NCI-H510A (cell line): ENCODE measurements at places on chromosomes 7 and 10.

DNA sequence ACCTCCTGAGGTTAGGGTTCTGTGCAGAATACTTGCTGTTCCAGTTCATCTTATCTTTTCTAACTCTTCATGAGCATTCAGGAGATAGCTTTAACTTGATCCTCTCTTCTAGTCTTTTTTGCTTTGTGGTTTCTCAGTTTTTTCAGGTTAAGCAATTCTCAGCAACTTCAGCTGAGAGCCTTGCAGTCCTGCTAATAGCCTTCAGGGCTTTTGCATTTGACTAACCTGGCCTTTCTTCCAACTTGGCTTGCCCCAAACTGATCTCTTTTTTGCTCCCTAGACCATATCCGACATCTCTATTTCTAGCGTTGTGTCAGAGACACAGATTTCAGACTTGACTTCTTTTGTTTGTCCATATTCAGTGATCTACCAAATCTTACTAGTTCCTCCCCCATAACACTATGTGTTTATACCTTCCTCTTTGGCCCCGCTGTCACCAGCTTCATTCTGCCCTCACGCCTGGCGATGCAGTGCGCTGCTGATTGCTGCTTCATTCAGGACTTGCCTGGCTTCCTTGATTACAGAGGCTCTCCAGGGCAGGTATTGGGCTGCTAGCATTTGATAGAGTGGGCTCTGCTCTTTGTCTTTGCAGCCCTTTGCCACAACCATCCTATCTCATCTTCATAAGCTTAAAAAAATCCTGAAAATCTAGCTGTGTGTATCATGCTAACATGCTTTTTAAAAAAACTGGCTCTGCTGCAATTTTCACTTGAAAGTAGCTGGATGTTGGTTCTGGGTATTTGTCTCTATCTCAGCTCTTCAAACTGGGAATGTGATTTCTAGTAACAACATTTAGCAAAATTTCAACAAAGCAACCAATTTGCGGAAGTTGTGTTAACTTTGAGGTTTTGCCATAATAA lies 9.6 kb downstream of the CUL1 start:
- no peak for DNase-seq

GRCh38 chr10:88794731-88795130 lies 7.8 kb upstream of the LIPM start:
- no peak for DNase-seq

- no peak for DNase-seq
These were observed 6.7 kb upstream of the COA1 start for GRCh38 chr7:43735802-43736603.

DNA sequence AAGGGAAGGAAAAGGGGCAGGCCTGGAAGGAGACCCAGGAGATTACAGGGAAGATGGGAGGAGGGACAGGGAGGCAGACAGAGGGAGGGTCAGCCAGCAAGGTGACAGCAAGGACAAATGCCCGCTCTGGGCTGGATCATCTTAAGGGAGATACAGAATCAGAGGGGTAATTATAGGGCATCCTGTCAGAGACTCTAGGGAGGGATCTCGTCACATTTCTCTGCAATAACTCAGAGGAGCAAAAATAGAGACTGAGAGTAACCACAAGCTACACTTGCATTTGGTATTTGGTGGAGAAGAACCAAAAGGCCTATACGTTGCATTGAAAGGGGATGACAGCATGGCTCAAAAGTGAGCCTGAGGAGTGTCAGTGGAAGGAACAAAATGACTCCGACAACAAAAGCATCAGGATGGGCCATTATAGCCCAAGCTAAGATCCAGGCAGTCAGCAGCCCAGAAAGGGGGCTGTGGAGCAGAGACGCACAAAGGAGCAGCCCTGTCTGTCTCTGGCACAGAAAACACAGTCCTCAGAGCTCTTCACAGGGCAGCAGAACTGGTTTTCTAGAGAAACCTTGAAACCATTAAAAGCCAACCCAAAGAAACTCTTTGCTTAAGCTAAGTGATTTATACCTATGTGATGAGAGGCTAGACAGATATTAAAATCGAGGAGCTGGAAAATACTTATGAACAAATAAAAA lies 430.2 kb upstream of the VSTM2A start:
- no peak for DNase-seq

DNA sequence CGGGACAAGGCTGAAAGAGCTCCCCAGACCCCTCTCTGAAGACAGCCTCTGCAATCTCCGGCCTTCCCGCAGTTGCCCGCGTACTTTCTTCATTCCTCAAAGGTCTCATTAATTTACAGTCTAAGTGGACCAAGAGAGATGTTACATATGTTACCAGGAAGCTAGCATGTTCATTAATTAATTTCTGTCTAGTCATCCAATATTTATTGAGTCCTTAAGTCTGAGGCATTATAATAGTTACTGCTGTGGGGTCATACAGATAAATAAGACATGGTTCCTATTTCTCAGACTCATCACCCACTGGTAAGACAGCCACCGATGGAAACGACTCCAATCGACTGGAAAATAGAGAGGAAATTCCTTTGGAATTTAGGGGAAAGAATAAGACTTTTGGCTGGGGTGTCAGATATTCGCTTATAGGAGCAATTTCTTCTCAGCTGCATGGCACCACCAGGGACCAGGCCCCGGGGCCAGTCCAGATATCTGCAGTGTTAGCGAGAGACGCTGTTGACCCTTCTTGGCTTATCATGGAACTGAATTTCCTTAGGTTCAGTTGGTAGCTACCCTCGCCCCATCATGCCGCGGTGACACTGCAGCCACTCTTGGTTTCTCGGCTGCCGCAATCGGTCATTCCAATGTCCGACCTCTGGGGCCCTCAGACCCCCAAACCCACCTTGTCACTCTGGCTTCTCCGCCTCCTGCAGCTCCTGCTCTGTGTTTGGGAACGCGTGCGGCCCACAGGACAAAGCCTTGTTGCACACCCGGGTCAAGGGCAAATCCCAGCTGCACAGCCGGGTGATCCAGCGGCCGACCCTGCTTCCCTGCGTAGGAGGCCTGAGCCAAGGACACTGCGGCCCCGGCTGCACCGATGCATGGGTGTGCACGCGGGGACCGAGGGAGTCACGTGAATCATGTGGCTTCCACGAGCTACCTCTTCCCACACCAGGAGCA lies 383.2 kb downstream of the DNAJB6 start:
- DNase-seq, result no peak

DNA sequence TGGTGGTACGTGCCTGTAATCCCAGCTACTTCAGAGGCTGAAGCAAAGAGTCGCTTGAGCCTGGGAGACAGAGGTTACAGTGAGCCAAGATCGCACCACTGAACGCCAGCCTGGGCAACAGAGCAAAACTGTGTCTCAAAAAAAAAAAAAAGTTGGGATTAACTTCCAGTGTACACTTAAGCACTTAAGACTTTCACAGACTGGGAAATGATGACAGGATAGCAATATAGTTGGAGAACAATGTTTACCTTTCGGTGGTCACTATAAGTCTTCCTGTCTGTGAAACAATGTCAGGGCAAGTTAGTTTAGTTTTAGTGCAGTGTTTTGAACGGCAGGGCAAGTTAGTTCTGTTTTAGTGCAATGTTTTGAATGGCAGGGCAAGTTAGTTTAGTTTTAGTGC lies 130.2 kb downstream of the TPST1 start:
- no peak for DNase-seq

- DNase-seq, result no peak
These were observed 6.3 kb downstream of the IFT22 start for GRCh38 chr7:101315336-101315735.
